ENCODE measurements at places on chromosomes 11 and 22.

- no peak for DNase-seq
Measured at GRCh38 chr11:57237204-57237681, at the start of gene APLNR. Gene APLNR (minus strand): TSS chr11:57237250. CDS start chr11:57237004, 246 bp downstream.

- no peak for DNase-seq
Measured at GRCh38 chr11:109303342-109303741, 118.6 kb upstream of the C11orf87 start.

GRCh38 chr11:93614173-93614722 lies 47.2 kb upstream of the CEP295 start:
- DNase-seq: no peak

DNA sequence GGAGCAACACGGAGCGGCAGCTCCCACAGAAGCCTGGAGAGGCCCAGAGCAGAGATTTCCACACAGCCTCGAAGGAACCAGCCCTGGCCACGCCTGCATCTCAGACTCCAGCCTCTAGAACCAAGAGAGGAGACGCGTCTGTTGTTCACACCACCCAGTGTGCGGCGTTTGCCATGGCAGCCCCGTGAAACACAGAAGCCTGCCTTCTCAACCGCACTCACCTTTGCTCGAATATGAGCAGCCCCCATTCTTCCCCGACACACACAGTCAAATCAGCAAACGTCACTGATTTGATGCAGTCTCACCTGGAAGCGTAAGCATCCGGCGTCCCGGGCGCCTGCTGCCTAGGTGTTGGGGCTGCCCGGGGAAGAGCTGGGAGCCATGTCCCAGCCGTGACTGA lies 14.2 kb upstream of the TALDO1 start:
- DNase-seq: no peak

GRCh38 chr22:28927630-28928029 lies 44.3 kb downstream of the ZNRF3 start:
- no peak for DNase-seq

GRCh38 chr22:31488988-31489617 lies 539 bp downstream of the EIF4ENIF1 start:
- DNase-seq: peak; percentile 63

GRCh38 chr11:109229682-109230081 lies 192.3 kb upstream of the C11orf87 start:
- no peak for DNase-seq

- no peak for DNase-seq
Measured at GRCh38 chr22:26797910-26798309, 140.5 kb downstream of the MIAT start.

- DNase-seq: peak; percentile 39
Measured at GRCh38 chr11:20355221-20356219, 8.0 kb upstream of the HTATIP2 start.

DNA sequence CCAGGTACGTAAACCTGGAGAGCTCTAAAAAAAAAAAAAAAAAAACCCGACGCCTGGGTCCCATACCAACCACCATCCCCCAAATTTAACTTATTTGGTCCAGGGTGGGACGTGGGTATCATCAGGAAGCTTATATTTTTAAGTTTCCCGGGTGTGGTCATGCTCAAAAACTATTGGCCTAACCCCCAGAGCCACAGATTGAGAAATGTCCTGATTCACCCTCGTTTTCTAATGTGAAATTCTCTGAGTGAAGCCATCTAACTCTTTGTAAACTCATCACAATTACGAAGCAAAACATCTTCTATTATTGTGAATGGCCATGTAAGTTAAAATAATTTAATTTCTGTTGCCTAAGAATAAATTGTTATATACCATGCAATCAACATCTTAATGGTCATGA lies 29.6 kb downstream of the PAK1 start:
- no peak for DNase-seq

DNA sequence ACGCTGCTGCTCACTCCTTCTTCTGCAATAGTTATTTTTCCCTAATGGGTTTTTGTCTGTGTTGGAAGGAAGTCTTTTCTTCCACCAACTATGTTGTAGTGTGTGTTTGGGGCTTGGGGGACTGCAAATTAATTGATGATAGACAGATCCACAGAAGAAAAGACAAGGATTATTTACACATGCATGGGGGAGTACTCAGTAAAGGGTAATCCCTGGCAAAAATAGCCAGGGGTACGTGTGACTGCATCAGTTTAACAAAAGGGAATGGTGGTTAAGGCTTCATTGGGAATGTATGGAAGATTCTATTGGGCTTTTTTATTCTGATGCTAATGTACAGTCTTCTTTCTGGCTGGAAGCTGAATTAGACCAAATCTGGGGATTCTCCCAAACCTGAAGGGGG lies 20.2 kb upstream of the FEZ1 start:
- no peak for DNase-seq

GRCh38 chr11:128375961-128376360 lies 211.4 kb downstream of the ETS1 start:
- DNase-seq: no peak

GRCh38 chr22:44275631-44275995 lies 37.1 kb downstream of the SHISAL1 start:
- DNase-seq: no peak

- DNase-seq: no peak
Measured at GRCh38 chr11:8638300-8638699, 44.2 kb downstream of the TRIM66 start.

DNA sequence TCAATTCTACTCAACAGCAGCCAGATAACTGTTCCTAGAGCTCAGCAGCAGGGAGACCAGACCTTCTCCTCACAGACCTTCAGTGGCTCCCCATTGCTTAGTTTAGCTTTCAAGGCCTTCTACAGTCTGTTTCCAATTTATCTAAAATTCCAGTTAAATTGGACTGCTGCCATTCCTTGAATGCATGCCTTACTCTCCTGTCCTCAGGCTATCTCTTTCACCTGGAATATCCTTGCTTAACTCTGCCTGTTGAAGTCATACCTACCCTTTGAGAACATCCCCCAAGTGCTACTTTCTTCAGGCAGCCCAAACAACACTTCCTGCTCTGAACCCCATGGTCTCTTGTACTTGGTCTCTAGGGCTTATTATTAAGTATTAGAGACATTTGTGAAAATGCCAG lies 120.7 kb upstream of the TENM4 start:
- no peak for DNase-seq

DNA sequence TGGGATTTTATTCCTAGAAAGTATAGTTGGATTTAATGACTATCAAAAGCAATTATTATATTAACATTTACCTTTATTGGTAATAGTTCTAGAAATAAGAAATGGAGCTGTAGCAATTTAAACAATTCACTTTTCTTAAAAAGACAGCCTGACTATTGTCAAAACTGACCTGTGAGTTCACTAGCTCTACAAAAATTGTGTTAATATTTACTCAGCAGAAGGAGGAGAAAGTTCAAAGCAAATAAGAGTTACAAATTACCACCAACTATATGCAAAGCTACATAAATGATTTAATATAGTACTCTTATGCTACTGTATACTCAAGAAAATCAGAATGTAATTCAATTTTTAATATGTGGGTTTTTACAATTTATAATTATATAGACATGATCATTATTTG lies 310.0 kb downstream of the DCDC1 start:
- no peak for DNase-seq

DNA sequence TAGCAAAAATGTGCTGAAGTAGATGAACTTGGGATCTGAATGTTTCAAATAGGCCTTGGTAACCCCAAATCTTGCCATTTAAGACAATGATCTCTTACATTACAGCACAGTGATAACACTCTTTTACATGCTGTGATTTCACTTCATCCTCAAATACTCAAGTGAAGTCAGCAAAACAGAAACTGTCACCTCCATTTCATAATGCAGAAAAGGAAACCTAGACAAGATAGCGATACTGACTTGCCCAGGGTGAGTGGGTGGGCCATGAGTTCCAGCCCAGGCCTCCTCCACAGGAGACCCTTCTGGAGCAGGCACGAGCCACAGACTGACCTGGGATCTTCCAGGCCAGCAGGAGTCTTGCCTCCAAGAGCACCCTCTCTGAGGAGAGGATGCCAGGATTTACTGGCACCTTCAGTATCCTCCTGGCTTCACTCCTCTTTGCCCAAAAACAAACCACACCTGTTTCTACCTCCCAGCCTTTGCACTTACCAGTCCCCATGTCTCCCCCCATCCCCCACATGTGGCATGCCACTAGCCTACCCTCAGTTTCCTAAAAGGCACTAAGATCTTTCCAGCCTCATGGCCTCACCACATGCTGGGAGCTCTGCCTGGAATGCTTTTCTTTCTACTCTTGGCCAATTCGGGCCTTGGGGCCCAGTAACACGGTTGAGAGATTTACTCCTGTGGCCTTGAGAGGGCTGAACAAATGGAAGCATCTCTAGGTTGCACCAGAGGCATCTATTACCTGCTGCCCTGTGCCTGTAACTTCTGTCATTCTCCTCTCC lies 1.9 kb upstream of the DGAT2 start:
- DNase-seq: peak; percentile 72
